HCEC 1CT (cell line): ENCODE measurements at places on chromosomes 7 and 10.

- DNase-seq = no peak
Observed at GRCh38 chr10:87729940-87730339, 70.3 kb downstream of the PAPSS2 start.

GRCh38 chr7:137944168-137944567, 57.7 kb downstream of the CREB3L2 start:
- peak; percentile 57 for DNase-seq

- no peak for DNase-seq
Observed at GRCh38 chr7:118183428-118183785, 557 bp upstream of the LSM8 start.

GRCh38 chr10:86540016-86540415, 18.4 kb upstream of the WAPL start:
- DNase-seq = no peak

DNA sequence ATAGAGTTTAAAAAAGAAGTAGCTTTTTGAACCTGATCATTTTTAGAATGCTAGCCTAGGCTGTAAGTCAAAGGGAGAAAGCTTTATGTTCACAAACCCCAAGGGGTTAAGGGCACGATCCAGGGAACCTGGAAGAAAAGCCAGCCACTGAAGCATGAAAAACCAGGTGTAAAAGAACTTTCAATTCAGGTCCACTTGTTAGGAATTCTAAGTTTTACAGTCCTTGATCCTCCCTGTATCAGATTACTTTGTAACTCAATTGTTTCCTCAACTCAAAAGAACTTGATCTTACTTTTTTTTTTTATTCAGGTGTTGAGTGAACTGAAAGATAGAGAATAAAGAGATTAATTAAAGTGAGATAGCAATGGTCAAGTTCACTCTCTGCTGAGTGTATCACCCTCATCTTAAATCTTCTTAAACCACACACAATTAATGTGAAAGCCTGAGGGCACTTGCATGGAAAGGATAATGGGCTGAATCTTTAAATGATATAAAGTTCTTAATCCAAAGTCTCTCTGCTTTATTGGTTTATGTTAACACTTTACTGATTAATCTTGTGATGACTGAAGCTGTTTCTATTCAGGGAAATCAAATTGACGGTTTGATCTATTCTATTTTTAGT, 672.2 kb upstream of the LRRN3 start:
- DNase-seq = no peak

GRCh38 chr10:33303988-33304387, 30.5 kb downstream of the NRP1 start:
- DNase-seq = no peak

- DNase-seq = no peak
Observed at GRCh38 chr10:2886662-2887061, 180.7 kb upstream of the PFKP start.

DNA sequence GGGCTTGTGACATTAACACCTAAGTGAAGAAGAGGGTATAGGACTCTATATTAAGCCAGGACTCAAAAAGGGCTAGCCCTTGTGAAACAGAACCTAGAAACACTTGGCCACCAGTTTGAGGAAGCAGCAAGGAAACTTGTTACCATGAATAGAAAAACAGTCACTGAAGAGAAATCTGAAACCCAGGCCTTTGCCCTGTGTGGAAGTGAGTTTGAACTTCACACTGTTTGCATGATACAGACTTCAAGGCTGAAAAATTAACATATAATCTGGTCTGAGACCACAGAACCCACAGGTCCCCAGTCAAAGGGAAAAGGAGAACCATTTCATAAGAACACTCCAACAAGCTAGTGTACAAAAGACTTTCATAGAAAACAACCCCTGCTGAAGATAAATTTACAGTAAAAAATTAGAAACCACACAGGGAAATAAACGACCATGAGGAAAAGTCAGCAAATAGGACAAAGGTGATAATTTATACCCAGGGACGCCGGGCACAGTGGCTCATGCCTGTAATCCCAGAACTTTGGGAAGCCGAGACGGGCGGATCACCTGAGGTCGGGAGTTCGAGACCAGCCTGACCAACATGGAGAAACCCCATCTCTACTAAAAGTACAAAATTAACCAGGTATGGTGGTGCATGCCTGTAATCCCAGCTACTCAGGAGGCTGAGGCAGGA, 76.1 kb downstream of the SKIDA1 start:
- no peak for DNase-seq

- peak; percentile 11 for DNase-seq
Observed at GRCh38 chr7:122136639-122137245, 7.3 kb downstream of the AASS start.

DNA sequence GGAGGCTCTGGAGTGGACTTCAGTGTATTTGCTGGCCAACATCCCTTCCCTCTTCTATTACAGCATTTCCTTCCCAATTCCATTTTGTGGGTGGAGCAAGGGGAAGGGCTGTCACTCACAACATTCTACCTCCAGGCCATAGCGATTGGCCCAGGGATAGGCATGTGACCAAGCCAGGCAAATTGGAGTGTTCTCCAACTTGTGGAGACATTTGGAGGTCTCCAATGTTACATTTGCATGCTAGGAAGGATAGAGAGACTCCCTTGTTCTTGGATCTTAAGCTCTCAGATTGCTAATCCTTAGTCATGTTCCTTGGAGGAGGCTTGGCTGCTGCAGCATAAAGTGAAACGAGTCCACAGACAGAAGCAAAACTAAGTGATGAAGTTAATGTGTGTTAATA, 95.6 kb upstream of the KIF5B start:
- no peak for DNase-seq

DNA sequence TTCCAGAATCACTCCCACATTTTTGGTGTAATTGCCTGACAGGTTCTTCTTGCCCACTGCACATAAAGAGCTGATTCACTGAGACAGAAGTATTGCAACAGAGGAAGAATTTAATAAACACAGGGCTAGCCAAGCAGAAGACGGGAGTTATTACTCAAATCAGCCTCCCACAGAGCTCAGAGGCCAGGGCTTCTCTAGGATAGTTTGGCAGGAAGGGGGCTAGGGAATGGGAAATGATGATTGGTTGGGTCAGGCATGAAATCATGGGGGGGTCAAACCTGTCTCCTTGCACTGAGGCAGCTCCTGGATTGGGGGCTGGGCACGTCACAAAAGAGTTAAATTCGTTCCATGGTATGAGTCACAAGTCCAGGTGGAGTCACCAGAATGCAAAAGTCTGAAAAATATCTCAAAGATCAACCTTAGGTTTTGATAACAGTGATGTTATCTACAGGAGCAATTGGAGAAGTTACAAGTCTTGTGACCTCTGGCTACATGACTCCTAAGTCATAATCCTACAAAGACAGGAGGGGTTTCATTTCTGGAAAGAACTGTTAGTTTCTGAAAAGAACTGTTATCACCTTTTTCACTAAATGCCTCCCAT, 30.2 kb upstream of the ERCC6 start:
- peak; percentile 74 for DNase-seq

- no peak for DNase-seq
Observed at GRCh38 chr7:102291056-102291915, 4.6 kb downstream of the SH2B2 start.
